ENCODE measurements at places on chromosomes 1 and 21.

- no peak for DNase-seq
Observed at GRCh38 chr1:211566431-211567025, 12.4 kb downstream of the SLC30A1 start.

- peak; percentile 99 for DNase-seq
Observed at GRCh38 chr1:151945725-151946722, 36.7 kb upstream of the THEM4 start.

GRCh38 chr1:59096501-59096900 lies 200.4 kb upstream of the FGGY start:
- DNase-seq: no peak

GRCh38 chr1:152111515-152111968 lies 3.7 kb downstream of the TCHH start:
- DNase-seq: no peak

DNA sequence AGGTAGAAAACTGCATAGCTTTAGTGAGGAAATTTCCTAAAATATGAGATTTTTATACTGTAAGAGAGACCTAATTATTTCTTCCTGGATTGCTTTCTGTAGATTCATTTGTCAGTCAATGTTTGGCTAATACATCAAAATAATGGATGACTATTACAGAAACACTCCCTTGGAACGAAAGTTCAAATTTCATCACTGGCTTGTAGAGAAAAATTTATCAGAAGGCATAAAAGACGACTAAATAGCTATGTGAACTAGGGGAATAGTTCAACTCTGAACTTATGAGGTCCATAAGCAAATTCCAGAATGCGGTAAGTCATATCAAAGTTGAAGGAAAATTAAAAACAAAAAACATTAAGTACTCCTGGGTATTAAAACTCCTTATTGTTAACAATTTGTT lies 36.0 kb downstream of the WNT2B start:
- DNase-seq: peak; percentile 33

DNA sequence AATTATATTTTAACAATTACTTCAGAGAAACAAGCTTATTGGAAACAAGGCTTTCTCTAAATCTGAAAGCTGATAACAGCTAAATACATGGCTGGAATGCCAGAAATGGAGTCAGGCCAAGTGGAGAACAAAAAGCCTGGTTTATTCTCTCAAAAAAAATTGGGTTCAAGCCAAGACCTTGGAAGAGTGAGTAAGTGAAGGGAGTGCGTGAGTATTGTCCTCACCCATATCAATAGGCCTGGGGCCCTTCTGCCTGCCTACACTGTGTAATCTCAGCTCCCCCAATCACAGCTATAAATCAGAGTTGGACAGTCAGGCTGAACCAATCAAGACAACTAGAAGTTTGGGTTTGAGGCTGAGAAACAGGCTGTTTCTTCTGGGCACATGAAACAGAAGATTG lies 7.4 kb downstream of the KYAT3 start:
- DNase-seq: peak; percentile 67

- DNase-seq: no peak
Observed at GRCh38 chr1:213376862-213377372, 325.9 kb downstream of the RPS6KC1 start.

- DNase-seq: no peak
Observed at GRCh38 chr1:56571448-56571847, 7.9 kb downstream of the PLPP3 start.

GRCh38 chr1:196181594-196181878 lies 426.7 kb downstream of the KCNT2 start:
- no peak for DNase-seq

- DNase-seq: no peak
Observed at GRCh38 chr21:36630485-36631206, 68.3 kb upstream of the SIM2 start.

DNA sequence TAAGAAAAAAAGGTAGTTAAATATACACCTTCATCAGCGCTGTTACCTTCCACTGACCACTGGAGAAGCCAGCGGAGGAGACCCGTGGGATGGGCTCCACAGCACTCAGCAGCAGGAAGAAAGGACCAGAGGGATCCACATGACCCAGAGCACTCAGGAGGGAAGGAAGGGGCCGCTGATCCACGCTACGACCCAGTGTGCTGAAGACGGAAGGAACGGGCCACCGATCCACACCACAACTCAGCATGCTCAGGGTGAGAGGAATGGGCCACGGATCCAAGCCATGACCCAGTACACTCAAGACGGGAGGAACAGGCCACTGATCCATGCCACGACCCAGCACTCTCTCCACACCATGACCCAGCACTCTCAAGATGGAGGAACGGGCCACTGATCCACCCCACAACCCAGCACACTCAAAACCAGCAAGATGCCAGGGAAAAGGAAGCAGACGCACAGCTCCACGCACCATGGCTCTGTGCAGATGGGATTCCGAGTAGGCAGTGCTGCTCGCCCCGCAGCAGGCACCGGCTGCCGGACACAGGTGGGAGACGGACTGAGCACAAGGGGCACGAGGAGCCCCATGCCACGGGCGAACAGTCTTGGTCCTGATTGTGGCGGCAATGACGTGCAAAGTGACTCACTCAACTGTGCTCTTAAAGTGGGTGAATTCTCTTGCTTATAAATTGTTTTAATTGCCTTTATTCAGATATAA lies 8.7 kb downstream of the WRAP73 start:
- no peak for DNase-seq

DNA sequence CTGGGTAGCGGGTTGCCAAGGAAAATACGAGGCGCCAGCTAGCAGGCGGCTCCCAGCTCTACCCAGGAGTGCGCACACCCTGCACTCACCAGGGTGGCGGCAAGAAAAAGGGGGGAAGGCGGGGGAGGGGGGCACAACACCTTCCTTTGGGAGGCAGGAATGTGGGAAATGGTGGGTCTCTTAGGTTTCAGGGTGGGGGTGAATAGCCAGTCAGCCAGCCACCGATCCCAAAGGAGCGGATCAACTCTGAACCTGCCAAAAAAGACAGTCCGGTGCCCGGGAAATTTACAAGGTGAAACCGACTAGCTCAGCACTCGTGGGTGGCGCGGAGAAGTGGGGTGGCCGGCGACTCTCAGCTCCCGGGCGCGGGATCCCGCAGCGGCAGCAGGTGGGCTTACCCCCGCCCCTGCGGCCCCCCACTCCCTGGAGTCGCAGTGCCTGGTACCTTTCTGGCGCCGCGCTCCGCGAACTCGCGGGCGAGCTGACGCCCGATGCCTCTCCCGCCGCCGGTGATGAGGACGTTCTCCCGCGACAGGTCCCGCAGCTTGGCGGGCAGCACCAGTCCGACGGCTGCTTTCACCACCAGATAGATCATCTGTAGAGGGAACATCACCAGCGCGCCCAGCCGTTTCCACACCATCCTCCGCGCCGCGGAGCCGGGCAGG lies 1.2 kb downstream of the DHRS3 start:
- DNase-seq: no peak

DNA sequence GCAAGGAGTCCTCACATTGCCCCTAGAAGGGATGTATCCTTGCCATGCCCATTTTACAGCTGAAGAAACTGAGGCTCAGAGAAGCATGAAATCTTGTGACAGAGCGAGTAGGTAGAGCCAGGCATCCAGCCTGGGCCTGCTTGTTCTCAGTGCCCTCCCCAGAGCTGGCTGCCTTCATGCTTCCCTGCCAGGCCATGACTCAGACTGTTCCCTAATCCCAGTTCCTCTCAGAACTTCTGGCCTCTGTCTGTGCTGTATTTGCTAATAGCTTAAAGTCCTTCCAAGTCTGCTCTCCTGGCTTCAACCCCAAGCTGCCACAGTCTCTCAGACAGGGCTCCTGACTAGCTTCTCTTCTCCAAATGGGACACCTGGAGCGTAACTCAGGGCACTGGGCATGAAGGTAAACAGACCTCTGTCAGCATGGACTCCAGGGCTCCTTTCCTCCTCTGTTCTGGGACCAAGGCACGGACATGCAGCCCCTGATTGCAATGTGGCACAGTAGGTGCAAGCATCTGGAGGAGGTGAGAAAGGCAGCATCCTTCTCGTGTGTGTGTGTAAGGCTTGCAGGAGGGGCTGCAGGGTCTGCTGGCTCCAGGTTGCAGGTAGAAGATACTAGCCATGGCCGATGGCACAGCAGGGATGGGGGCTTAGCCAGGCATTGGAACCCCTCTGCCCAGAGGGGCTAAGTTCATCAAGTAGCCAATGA lies 122.7 kb downstream of the HMGB4 start:
- DNase-seq: peak; percentile 50

DNA sequence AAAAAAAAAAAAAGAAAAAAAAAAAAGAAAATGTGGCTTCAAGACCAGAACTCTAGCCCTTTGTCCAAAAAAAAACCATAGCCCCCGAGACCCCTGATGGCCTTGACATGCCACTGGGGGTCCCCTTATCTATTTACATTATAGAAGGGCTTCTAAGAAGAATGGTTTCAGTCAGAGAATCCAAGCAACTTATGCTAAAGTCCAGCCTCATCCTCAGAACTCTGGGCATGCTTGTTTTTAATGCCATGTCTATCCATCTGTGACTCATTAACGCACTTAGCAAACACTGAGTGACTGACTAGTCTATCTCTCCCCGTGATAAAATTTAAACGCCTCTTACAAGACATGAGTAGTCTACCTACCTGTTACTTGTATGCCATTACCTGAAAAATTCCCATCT lies 29.3 kb downstream of the ERG start:
- DNase-seq: no peak

GRCh38 chr1:71203241-71203640 lies 122.4 kb upstream of the ZRANB2 start:
- no peak for DNase-seq

DNA sequence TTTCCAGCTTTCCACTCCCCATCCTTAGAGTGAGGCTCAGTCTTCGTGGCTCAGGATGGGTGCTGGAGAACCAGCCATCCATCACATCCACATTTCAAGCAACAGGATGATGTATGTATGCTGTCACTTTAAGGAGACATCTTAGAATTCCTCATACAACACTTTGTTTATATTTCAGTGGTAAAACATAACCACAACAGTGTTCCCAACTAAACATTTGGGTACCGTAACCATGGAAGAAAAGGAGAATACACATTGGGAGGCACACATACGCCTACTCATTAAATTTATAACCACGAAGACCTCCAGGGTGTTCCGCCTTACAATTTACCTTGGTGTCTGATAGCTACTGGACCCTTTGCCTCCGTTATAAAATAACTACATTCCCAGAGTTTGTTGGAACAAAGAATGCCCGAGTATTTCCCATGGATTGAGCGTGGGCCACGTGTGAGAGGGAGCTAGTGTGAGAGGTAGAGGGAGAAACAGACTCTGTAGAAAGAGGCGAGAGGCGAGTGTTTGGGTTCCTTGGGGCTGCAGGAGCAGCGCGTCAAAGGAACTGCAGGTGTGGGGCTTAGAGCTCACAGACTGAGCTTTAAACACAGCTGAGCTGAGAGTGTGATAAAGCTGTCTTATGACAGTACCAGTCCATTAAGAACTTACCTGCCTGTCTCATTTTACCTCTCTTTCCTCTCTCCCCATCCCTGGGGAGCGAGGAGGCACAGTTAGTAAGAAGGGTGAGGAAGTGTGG lies 111.5 kb upstream of the USP24 start:
- DNase-seq: no peak

GRCh38 chr1:206784471-206784903 lies 12.2 kb upstream of the IL10 start:
- no peak for DNase-seq

- DNase-seq: no peak
Observed at GRCh38 chr1:40045182-40045581, 4.7 kb downstream of the CAP1 start.

GRCh38 chr1:162192306-162192678 lies 122.8 kb downstream of the NOS1AP start:
- DNase-seq: no peak

DNA sequence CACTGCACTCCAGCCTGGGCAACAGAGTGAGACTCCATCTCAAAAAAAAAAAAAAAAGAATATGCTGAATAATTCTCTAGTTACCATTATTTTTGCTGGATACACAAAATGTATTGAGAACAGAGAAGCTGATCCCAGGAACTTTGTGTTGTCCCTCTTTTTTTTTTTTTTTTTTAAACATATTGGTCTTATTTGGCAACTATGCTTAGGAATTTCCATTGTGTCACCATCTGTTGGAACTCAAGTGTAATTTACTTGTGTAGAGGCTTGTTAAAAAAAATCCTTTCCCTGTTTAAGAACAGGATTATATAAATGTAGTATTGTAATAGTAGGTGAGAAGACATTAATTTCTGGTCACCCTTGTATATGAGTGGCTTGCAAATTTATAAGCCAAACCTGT lies 28.6 kb downstream of the CAMSAP2 start:
- DNase-seq: peak; percentile 6

- no peak for DNase-seq
Observed at GRCh38 chr1:41454406-41454805, 30.1 kb downstream of the EDN2 start.

- DNase-seq: peak; percentile 52
Observed at GRCh38 chr1:102970496-102971078, 137.7 kb downstream of the COL11A1 start.

DNA sequence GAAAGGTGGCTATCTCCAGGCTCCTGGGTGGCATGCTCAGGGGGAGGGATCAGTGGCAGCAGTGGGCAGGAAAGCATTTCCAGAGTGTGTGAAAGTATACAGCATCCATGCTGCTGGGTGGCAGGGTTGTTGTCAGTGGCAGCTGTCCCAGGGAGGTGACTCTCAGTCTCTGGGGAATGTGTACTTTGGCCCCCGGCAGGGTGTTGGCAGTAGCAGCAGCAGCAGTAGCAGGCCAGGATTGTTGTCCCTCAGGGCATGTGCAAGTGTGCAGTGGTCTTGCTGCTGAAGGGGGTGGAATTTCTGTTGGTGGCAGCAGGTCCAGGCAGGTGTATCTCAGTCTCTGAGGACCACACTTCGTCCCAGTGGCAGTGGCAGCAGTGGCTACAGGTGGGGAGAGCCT lies 71.7 kb upstream of the GUCA2B start:
- no peak for DNase-seq

GRCh38 chr1:169694304-169695075 lies 16.9 kb downstream of the SELL start:
- no peak for DNase-seq

DNA sequence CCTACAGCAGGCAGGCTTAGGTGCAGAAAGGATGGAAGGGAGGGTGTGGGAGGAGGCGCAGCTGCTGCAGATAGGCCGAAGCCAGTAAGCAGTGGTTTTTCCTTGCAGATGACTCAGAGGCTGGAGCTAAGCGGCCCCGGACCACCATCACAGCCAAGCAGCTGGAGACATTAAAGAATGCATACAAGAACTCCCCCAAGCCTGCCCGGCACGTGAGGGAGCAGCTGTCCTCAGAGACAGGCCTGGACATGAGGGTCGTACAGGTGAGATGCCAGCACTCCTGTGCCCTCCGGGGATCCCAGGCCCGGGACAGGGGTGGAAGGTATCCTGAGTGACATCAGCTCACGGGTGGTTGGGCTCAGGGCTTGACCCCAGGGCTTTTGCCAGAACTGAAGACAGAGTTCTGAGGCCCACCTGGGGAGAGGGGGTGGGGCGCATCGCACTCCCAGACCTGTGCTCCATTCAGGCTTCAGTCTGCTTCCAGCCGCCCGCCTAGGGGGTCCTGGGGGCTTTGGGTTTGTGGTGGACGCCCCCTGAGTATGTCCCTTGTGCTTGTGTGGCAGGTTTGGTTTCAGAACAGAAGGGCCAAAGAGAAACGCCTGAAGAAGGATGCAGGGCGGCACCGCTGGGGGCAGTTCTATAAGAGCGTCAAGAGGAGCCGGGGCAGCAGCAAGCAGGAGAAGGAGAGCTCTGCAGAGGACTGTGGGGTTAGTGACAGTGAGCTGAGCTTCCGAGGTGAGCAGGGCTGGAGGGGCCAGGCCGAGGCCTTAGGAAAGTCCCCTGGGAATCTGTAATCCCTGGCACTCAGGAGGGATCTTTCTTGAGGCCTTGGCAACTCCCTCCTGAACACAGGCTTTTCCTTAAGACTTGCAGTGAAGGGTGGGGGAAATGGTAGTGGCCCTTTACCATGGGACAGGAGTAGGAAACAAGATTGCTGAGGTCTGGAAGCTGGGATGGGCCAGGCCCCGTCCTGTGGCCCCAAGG lies 41.5 kb downstream of the LHX4 start:
- DNase-seq: peak; percentile 21

Measured in fibroblast of the conjunctiva (primary cell).